ENCODE measurements at places on chromosomes 6 and 20. TPM values are rescaled to one million over a fixed set of nuclear protein-coding genes. Genes with fewer than 3 reads are reported as not detected.

- no peak for DNase-seq
Measured at GRCh38 chr20:54064939-54065338, 5.5 kb downstream of the BCAS1 start.

DNA sequence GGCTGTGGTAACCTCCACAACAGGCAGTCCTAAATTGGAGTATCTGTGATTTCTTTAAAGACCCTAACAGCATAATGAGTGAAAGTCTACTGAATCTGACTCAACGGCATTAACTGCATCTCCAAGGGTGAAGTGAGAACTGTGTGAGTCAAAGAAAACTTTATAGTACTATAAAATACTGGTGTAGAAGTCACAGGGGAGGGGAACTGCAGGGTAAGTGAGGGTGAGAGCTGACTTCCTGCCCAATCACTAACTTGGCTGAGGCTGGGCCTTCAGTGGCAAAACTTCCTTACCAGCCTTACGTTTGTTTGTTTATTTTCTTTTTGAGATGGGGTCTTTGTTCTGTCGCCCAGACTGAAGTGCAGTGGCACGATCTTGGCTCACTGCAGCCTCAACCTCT lies 109.8 kb downstream of the PTPRK start:
- DNase-seq = no peak

KCNK16 gene
- total RNA-seq = not detected

LINC00237 gene
- total RNA-seq = not detected

All from SJSA1 (cell line).